ENCODE measurements at places on chromosomes 13 and 19. TPM values are rescaled to one million over a fixed set of nuclear protein-coding genes. Genes with fewer than 3 reads are reported as not detected.

Gene ZNF534
- total RNA-seq = 0.66 TPM

Gene SLC46A3
- 12.0 TPM for total RNA-seq

Gene KRTDAP
- not detected for total RNA-seq

Gene EFNA2
- 12.1 TPM for total RNA-seq

Gene ERVK3-1
- total RNA-seq = 37.8 TPM

Gene ZNF837
- 4.4 TPM for total RNA-seq

Gene KEAP1
- total RNA-seq = 56.5 TPM

Gene PRODH2
- total RNA-seq = 0.27 TPM

Gene ACER1
- not detected for total RNA-seq

Gene FXYD7
- total RNA-seq = 8.3 TPM

Gene CA11
- 6.4 TPM for total RNA-seq

Gene WDR62
- 6.4 TPM for total RNA-seq

Gene ZNF536
- total RNA-seq = 126 TPM

Gene TTC9B
- 5.7 TPM for total RNA-seq

Gene NXNL1
- 3.6 TPM for total RNA-seq

All from camera-type eye (tissue), 1 donor.